ENCODE measurements at places on chromosomes 2 and 18.

DNA sequence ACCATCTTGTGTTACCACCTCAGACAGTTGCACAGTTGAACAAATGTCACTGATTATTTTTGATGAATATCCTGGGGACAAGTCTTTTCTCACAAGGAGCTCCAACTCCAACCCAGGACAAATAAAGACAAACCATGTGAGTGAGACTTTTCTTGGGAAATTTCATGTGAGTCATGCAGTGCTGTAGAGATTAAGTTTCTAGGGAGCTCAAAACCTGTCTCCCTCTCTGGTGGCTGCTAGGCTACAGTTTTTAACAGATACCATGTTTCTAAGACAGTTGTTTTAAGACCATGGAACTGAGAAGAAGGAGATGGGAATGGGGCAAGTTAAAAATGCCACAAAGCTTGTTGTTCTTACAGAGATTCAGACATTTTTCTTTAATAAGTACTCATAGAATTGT lies 255.5 kb downstream of the RIT2 start:
- DNase-seq = no peak

DNA sequence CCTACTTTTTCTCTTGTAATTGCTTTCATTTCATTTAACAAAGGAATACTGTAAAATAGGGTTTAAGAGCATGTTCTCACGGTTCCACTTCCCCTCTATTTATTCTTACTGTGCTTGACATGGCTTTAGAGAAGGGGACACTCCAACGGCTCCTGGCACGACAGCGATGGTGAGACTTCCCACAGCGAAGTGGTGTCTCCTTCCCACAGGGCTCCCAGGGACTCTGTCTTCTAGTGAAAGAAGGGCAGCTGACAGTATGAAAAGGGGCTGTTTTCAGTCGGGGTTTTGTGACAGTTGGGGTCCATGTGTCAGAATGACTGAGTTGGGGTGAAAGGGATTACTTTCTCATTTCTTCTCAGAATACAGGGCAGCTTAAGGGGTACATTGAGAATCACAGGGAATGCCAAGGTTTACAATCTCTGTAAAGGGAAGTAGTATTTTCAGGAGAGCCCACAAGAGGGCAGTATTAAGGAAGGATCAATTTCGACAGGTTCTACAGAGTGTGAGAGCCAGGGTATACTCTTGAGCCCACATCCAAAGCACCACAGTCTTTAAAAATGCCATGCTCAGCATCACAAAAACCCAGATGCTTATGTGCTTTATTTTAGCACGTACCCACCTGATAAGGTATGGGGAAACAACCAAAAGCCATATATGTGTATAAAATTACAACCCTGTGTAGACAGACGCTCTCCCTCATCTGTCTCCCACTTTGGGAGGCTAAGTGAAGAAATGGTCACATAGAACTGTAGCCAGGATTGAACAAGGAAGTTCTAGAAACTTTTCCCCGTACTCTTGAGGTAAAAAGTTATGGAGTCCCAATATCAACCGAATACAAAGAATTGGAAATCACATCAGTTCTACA lies 31.3 kb upstream of the RAPGEF4 start:
- DNase-seq = peak; percentile 14

GRCh38 chr2:70630761-70631160 lies 77.1 kb upstream of the TGFA start:
- DNase-seq = no peak

DNA sequence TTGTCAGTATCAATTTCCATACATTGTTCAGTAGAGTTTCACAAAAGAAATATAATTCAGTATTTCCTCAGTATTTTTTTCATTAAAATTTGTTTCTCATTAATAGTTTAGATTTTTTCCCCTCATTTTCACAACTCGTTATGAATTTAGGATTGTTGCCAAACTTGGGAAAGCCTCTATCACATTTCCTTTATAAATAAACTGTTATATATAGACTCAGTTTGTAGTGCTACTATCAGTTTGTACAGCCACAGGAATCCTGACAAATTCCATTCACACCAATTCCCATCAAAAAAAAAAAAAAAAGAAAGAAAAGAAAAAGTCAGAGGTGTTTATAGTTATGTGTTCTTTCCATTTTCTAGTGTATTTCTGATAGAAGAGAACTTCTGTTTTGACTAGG lies 123.3 kb upstream of the DCC start:
- DNase-seq = no peak

GRCh38 chr18:28044036-28044435 lies 132.9 kb downstream of the CDH2 start:
- DNase-seq = no peak

DNA sequence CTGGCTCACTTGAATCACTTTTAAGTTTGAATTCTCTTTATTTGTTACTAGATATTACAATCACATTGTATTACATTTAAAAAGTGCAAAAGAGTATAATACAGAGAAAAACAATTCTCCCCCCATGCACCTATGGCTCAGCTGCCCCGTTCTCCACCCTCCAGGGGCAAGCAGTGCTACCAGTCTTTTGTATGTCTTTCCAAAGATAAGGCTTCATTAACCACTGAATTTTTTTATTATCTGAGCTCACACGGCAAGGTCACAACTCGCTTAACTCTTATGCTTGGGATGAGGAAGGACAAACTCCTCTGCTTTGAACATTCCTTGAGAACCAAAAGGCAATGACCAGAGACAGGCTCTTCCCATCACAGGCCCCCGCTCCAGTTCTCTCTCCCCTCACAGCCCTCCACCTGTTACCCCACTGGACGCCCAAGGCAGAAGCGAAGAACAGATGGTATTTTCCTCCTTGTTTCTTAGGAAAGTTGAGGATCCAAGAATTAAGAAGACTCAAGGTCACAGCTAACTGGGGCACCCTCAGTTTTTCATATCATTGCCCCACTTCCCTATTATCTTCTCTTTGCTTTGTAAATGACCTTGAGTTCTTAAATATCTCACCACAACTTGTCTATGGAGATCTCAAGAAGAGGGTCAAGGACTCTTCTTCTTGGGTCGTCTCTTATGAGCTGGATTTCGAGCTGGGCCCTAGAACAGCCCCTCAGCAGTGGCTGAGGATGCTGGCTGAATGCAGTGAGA lies 30.1 kb downstream of the SH2D6 start:
- no peak for DNase-seq
